ENCODE measurements at places on chromosomes 7 and 10.

DNA sequence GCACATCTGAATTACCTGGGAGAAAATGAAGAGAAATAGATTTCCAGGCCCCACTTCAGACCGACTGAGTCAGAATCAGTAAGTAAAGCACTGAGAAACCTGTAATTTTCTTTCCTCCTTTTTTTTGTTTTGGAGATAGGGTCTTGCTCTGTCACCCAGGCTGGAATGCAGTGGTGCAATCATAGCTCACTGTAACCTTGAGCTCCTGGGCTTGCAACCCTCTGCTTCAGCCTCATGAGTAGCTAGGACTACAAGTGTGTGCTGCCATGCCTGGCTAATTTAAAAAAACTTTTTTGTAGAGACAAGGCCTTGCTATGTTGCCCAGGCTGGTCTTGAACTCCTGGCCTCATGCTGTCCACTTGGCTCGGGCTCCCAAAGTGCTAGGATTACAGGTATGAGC, 260.2 kb downstream of the STK31 start:
- no peak for DNase-seq

- no peak for DNase-seq
Measured at GRCh38 chr10:78415111-78415510, 381.4 kb downstream of the RPS24 start.

GRCh38 chr10:65204999-65205398, 1683.8 kb downstream of the REEP3 start:
- no peak for DNase-seq

- no peak for DNase-seq
Measured at GRCh38 chr10:124644771-124645415, 99.3 kb downstream of the FAM53B start.

DNA sequence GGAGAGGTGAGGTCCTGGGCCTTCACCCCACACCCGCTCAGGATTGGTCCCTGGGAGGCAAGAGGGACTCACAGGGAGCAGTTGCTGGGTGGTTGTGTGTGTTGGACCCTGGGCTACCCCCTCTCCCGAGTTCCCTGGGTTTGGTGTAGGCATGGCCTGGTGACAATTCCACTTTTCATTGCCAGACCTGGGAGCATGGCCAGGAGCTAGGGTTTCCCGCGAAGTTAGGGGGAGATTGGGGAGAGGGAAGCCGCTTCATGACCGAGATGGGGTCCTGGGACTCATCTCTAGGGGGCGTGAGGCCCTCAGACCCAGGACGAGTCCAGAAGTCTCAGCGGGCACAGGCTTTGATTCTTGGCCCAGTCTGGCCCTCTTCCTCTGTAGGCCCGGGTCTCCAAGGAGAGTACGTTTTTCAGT, 606 bp downstream of the PALD1 start:
- no peak for DNase-seq

GRCh38 chr7:156223935-156224832, 411.9 kb upstream of the SHH start:
- no peak for DNase-seq

- DNase-seq = no peak
Measured at GRCh38 chr7:14622559-14622958, 280.0 kb downstream of the DGKB start.

DNA sequence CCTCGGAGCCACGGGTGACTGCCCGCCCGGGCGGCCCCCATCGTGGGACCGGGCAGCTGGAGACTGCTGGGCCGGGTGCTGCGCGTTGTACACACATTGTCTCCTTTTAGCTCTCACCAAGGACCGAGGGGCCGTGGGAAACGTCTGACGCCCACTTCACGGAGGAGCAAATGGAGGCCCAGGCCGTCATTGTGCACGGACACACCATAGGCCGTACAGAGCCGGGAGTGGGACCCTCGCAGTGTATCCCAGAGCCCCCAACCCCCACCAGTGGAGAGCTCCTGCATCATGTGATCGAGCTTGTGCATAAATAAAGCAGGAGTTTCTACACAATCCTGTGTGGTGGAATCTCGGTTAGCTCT, 722 bp downstream of the DENND10 start:
- DNase-seq = no peak

DNA sequence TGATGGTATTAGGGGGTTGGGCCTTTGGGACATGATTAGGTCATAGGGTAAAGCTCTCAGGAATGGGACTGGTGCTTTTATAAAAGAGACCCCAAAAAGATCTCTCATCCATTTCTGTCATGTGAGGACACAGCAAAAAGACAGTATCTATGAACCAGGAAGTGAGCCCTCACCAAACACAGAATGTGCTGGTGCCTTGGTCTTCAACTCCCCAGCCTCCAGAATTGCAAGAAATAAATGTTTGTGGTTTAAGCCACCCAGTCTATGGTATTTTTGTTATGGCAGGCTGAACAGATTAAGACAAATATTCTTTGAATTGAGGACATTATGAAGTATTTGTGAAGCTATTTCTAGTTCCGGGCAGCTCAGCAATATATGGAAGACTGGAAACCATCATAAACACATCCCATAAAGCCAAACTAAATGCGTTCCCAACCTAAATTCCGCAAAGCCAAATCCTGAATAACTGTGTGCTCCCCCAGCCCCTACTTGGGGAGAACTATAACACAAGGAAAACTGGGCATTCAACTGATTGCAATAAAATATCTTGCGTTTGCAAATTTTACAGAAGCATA, 153.7 kb downstream of the GALNT17 start:
- DNase-seq = peak; percentile 95

GRCh38 chr10:118986815-118987790, 42.4 kb upstream of the NANOS1 start:
- DNase-seq = no peak

DNA sequence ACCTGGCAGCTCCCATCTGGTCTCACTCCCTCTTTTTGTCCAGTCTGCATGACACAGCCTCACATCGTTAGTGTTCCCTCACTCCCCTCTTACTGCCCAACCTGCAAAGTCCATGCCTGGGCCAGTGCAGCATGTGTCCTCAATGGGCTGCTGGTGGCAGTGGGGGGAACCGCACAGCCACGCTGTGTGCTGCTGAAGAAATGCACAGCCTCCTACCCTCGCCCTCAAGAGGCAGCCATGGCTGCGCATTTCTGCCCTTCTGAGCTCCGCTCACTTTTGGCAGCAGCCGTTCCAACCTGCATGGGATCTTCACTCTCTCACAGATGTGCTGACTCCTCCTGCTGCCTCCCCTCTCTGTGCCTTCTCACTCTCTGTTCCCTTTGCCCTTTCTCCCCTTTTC, 103.4 kb downstream of the EGFR start:
- DNase-seq = no peak

DNA sequence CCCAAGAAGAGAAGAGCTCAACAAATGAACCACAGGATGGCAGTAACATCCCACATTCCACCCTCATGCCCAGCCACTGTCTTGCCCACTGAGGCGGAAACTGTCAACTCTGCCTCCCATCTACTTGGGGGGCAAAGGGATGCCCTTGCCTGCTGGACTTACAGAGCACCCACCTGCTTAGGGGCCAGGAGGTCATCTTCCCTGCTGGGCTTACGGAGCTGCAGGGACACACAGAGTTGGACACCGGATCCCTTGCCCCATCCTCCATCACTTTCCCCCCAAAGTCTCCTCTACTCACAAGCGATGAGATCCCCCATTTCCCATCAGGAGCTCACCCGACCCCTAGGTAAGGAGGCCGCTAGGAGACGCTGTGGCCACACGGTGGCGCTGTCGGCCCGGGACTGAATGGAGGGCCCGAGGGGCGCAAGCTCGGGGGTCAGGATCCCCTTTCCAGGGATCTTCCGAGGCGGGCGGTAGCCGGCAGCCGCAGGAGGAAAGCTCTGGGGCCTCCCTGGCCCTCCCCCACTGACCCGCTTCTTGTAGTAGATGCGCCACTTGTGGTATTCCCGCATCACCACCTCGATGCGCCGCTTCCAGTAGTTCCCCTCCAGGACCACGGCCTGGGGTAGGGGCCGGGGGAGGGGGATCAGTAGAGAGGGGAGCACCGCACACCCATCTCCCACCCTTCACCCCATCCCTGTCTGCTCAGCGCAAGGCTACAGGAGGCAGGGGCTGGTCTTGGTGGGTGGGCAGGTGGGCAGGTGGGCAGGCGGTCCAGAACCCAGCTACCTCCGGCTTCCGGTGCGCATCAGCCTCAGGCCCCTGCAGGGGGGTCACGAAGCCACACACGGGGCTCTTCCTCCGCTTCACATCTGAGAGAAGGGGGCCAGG, 17.3 kb downstream of the MLXIPL start:
- peak; percentile 46 for DNase-seq

GRCh38 chr10:102368077-102368476, 27.4 kb upstream of the NFKB2 start:
- no peak for DNase-seq

DNA sequence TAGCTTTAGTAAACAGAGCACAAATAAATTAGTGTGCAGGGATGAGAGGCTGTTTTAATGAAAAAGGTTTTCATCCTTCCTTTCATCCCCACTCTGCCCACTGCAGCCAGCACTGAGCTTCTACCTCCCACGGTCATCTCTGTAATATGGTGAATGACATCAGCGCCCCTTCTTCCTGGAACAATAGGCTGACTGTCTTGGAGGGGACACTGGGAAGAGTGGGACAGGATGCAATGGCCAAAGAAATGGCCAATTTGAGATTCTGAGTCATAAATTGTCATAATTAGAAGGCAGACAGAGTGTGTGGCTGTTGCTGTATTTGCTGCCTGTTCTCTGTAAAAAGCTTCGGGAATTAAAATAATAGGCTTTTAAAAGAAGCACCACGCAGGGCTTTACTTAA, 126.7 kb upstream of the CALN1 start:
- DNase-seq = no peak

GRCh38 chr10:80545258-80545881, 7.7 kb downstream of the SH2D4B start:
- no peak for DNase-seq

GRCh38 chr7:107696330-107696946, 35.8 kb downstream of the SLC26A4 start:
- DNase-seq = no peak

GRCh38 chr7:142033154-142033553, 37.5 kb downstream of the MGAM start:
- DNase-seq = no peak

- DNase-seq = peak; percentile 39
Measured at GRCh38 chr10:63200431-63200830, 67.3 kb downstream of the NRBF2 start.

DNA sequence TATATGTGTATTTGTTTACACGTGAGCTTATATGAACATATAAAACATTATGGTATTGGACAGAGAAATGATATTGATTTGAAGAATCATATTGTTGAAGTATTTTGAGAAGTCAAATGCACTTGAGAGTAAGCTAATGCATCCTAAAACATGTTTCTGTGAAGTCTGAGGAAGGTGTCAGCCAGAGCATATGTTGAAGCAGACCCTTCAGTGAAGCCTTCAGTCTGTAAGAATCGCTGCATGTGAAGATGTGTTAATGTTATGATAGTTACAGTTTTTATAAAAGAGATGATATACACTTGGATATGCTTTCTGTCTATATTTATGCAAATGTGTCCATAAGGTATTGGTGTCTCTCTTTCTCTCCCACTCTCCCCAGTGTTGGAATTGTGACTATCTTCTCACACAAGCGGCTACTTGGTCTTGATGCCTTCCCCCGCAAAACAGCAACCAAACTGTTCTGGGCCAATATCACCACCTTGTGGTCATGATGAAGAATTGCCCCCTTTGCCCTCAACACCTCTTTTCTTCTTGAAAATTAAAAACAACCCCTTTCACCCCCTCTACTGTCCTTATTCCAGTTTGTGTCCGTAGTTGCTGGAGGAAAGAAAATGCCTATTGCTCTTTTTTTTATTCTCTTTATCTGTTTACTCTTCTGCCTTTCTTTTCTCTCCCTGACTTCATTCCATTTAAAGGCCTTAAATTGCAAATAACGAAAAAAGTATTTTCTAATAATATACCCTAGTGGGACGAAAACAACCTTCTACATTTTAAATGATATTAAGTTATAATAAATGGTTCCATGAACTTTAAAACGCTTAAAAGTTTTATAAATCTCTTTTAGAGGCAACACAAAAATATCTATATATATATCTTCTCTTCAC, 64.9 kb downstream of the IKZF1 start:
- no peak for DNase-seq

- peak; percentile 80 for DNase-seq
Measured at GRCh38 chr7:107592361-107593024, 12.4 kb downstream of the BCAP29 start.

DNA sequence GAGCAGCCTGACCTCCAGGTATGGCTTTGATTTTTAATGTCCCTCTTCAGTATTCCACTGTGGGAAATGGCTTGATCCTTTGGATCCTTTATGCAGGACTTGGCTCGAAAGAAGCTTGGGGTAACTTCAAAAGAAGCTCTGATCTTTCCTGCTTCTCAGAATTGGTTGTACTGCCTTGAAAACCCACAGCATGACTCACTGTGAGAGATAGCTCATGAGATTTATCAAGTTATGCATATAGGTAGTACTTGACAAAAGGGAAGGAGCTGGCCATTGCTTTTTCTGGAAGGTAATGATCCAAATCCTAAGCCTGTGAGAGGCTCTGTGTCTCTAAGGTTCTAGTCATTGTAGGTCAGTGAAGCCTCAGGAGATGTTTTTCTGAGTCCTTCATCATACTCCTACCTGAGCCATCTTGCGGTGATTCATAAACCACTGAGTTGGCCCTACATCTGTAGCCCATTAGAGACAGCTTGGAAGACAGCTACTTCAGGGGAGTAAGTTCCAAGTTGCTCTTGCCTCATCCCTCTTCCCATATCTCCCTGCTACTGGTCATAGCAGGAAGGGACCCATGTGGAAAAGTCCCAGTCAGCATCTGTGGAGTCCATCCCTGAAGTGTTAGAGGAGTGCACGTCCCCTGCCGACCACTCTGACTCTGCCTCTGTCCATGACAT, 36.7 kb upstream of the NFKB2 start:
- DNase-seq = no peak

DNA sequence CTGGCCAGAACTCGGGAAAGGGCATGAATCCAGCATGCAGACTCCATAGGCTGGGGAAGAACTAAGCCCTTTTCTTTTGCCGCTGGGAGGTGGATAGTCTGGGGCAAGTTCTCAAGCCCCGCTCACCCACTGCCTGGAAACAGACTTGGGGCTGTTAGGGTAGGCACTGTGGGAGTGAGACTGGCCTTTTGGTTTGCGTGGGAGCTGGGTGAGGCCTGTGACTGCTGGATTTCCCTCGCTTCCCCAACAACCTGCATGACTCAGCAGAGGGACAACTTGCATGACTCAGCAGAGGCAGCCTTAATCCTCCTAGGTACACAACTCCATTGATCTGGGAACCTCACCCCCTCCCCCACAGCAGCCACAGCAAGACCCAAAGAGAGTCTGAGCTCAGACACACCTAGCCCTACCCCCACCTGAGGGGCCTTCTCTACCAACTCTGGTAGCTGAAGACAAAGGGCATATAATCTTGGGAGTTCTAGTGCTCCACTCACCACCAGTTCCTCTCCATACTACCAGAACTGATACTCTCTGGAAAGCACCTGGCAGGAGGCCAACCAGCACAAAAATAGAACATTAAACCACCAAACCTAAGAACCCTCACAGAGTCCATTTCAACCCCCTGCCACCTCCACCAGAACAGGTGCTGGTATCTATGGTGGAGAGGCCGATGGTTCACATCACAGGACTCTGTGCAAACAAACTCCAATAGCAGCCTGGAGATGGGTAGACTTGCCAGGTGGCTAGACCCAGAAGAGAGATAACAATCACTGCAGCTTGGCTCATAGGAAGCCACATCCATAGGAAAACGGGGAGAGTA, 81.4 kb upstream of the LAMB4 start:
- DNase-seq = no peak

All from fibroblast of skin of scalp (primary cell).